ENCODE measurements at places on chromosomes 7 and 10.

DNA sequence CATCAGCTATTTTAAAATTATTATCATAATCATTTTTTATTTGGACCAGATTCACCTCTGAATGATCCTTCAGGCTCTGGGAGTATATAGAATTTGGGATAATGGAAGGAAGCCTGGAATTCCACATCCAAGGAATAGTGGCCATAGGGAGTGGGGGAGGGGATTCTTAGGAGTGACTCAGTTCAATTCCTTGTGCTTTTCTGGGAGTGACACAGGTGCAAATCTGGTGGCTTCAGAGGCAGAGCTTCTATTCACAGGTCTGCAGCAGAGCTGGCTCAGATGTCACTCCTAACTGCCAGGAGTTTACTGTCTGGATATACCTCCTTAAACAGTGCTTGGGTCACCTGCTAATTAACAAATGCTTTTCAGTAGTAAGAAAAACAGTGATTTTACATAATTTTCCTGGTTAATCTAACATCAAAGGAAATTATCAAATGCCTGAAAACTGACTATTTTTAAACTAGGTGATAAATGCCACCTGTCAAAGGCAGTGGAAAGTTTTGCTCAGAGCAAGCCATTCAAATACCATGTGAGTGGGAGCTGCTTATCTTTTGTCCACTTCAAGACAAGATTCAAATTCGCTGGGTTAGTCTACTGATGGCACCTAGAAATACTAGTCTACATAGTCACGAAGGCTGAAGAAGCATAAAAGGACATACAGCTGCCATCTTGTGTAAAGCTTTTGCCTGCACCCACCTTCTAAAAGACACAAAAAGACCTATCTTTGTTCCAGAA lies 106.7 kb upstream of the LAMB4 start:
- no peak for DNase-seq

GRCh38 chr7:45650404-45651394 lies 76.5 kb downstream of the ADCY1 start:
- no peak for DNase-seq

DNA sequence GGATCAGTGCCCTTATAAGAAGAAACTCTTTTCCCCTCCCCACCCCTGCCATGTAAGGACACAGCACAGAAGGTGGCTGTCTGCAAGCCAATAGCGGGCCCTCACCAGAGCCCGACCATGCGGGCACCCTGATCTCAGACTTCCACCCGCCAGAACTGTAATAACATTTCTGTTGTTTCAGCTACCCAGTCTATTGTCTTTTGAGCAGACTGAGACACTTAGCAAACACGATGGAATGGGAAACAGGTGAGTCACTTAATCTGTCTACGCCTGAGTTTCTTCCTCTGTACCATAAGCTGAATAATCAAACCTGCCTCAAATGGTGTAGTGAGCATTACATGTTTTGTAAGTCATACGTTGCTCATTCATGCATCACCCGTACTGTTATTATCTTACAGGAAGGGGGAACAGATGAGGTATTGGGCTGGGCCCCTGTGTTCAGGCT lies 58.2 kb downstream of the STRA8 start:
- no peak for DNase-seq

DNA sequence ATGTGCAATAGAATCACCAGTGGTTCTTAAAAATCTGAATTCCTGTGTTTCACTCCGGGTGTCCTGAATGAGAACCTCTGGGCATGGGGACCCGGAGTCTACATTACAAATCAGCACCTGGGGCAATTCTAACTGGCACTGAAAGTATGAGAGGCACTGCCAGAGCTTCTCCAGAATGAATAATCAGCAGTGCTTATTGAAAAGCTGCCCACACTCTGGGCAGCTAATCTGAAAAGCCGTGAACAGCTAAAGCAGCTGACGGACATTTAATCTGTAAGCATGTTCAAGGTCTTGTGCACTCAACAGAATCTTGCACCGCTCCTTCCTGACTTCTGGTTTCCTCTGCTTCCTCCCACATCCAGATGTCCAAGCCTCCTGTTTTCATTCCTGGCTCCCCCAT lies 113.3 kb upstream of the KIF5B start:
- no peak for DNase-seq

- no peak for DNase-seq
Measured at GRCh38 chr10:57791546-57791945, 476.1 kb downstream of the IPMK start.

DNA sequence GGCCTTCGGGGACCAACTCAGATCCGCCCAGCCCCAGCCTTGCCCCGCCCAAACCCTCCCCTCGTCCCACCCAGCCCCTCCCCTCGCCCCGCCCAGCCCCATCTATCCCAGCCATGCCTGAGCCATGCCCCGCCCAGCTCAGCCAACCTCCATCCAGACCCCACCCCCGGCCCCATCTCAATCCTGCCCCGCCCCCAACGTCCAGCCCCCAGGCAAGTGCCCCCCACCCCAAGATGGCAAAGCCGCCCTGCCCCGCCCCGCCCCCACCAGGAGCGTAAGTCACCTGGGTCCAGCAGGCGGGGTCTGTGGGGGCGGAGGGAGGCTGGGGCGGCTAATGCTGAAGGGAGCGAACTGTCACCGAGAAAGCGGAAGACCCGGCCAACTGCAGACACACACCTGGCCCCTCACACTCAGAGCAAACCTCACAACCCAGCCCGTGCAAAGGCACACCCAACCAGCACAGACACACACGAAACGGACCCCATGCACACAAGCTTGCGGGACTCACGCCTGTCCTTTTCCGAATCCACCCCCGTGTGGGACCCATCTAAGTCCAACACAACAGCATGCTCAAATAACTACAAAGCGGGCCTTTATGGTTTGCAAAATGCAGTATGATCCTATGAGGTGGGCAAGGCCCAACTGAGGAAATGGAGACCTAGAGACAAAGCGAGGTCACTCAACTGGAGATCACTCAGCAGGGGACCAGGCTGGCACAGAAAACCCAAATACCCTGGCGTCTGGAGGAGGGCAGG lies 11.5 kb upstream of the OGA start:
- no peak for DNase-seq

- no peak for DNase-seq
Measured at GRCh38 chr10:68154211-68154497, 44.9 kb downstream of the MYPN start.

DNA sequence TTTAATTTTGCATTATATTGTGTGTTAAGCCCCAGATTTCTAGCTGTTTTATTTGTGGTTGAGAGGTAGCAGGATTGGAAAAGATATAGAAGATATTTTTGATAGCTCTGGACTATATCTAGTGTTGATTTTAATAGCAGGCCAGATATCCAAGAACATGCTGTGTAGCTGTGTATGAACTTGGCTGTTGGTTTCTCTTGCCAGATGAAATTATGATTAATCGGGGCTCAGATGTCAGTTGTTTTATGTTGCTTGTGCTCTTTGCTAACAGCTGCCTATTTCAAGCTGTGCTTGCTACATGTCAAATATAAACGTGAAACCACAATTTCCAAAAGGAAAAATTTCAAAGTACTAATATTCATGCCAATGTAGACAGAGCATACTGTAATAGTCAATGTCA lies 141.1 kb downstream of the GRM3 start:
- DNase-seq: no peak

DNA sequence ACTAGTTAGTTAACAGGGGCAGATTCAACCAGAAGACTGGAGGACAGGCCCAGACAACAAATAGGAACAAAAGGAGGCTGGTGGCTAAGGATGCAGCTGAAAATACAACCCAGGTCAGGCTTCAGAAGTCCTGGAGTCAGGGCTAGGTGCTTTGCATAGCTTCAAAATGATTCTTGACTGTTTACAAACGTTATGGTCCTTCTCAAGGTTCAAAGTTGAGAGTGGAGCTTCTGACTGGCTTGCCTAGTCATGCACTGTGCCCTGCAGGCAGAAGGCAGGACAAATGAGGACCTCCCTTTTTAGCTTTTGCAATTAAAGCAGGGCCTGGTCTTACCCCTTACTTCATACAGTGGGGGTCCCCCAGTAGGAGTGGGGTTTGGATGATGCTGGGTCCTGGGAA lies 4.4 kb upstream of the CDH23 start:
- no peak for DNase-seq

DNA sequence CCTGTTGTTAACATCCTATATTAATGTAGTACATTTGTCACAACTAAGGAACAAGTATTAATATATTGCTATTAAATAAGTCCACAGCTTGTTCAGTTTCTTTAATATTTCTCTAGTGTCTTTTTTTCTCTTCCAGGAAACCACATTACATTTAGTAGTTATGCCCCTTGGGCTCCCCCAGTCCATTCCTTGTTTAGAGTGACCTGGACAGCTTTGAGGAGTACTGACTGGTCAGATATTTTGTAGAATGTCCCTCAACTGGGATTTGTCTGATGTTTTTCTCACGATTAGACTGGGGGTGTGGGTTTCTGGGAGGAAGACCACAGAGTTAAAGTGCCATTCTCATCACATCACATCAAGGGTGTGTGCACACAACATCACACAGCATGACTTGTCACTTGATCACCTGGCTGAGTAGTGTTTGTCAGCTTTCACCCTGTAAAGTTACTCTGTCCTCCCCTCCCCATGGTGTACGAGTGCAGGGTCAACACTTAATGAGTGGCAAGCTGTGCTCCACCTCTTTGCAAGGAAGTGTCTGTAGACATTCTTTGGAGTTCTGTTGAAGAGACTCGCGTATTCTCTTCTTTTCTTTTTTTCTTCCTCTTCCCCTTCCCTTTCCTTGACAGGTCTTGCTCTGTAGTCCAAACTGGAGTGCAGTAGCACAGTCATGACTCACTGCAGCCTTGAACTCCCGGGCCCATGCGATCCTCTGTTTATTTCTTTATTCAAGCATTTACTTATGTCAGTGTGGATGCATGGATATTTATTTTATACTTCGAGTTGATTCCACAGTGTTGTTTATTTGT lies 10.2 kb downstream of the LMTK2 start:
- DNase-seq: no peak

- no peak for DNase-seq
Measured at GRCh38 chr10:123135415-123136141, at the start of gene HMX3. HMX3 (plus strand) TSS chr10:123135970; CDS start chr10:123136051, 81 bp downstream.

DNA sequence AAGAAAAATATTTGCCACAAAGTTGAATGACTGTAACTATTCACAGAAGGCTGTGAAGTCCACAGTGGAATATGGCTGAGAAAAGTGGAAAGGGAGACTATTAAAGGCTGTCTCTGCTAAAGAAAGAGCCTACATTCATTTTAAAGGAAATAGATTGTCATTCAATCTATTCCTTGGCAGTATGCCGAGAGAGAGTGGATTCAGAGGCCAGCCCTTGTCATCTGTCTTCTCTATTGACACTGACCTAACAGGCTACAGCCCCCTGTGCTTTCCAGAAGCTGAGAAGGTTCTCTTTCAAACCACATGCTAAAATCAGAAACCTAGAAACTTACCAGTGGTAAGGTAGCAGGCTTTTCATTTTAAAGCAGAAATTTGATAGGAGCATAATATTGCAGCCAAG lies 12.1 kb downstream of the ODAD2 start:
- no peak for DNase-seq

- no peak for DNase-seq
Measured at GRCh38 chr7:92517631-92518030, 10.7 kb downstream of the PEX1 start.

GRCh38 chr10:19252531-19252930 lies 203.9 kb downstream of the MALRD1 start:
- no peak for DNase-seq

- no peak for DNase-seq
Measured at GRCh38 chr10:59126991-59127390, 49.5 kb upstream of the PHYHIPL start.

DNA sequence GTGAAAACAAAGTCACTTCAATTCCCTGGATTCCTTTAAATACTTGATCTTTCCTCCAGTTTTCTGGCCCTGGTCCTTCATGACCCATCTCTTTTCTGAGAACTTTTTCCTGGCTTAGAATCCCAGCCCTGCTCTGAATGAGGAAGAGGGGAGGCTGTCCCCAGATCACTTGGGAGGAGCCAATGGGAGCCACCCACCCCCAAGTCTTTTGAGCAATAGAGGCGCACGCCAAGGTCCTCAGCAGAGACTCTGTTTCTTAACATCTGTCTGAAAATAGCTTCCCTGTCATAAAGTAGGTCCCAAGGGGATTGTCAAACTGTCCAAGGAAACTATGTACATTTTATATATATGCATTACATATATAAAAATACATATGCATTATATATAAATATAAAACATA lies 126.8 kb downstream of the ADRA2A start:
- no peak for DNase-seq
